Naive B cell (primary cell): ENCODE measurements at places on chromosomes 5 and 9.

DNA sequence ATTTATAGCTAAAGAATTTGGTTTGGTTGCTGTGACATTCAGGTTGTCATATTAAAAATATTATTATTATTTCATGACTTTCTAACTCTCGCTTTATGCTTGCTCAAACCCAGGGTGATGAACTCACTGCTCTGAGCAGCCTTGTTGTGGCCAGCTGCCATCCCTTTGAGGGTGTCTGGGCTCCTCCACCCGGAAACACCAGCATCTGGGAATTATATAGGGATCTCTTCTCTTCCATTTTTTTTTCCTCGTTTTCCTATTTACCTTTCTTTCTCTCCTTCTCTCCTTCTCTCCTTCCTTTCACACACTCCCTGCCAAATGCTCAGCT is 355.8 kb upstream of the SMARCA2 start:
- H3K27me3 ChIP-seq, result no peaks in the 10 kb centered on the region
- no peak overlapping the region for H3K4me3 ChIP-seq
- DNase-seq, result no peak
- no peaks in the 10 kb centered on the region for H3K4me1 ChIP-seq
- H3K27ac ChIP-seq, result no peak overlapping the region

DNA sequence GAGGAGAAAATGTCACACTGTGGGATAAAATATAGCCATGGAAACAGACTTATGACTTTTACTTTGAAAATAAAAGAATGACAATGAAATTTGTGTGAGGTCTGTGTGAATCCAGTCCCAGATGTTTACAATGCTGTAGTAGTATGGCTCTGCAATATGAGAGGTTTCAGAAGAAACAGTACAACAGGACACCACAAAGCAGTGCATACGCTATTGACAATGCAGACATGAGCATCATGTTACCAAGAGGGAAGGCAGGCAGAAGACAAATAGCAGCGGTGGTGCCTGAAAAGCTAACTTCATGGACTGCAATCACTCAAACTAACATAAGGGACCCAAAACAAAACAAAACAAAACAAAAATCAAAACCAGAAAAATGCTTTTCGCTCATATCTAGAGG is 1.8 kb downstream of the FGF10 start:
- H3K4me1 ChIP-seq, result peaks cover 18% of the 10 kb centered on the region
- no peak for DNase-seq
- H3K27me3 ChIP-seq, result peaks cover 53% of the 10 kb centered on the region
- peak overlapping the region; percentile 63 for H3K4me3 ChIP-seq

DNA sequence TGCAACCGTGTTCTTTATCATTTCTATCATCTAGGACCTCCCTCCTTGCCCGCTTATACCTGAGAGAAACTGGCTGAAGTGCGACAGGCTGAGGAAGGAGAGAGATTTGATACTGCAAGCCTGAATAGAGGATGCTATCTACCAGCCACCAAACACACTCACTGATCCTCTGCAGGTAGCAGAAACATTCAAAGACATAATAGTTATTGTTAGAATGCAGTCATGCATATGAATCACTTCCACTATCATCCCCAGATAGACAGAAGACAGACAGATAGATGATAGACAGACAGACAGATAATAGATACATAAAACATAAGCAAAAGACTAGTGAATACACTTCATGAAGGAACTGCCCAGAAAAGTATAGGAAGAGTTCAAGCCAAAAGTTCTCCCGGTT is 32.9 kb downstream of the FAM81B start:
- H3K27ac ChIP-seq, result no peak overlapping the region
- H3K27me3 ChIP-seq, result no peaks in the 10 kb centered on the region
- DNase-seq, result no peak
- no peak overlapping the region for H3K4me3 ChIP-seq
- H3K36me3 ChIP-seq, result no peaks in the 10 kb centered on the region

DNA sequence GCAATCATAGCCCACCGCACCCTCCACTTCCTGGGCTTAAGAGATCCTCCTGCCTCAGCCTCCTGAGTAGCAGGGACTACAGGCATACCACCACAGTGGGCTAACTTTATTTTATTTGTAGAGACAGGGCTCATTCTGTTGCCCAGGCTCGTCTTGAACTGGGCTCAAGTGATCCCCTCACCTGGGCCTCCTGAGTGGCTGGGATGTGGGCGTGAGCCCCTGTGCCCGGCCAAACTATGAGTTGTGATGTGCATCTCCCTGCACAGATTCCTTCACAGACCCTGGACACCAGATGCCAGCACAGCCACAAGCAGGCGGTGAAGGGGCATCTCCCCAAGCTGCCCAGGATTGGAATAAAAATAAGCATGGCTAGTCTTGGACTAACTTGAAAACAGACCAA is 244.9 kb upstream of the IRX1 start:
- H3K4me1 ChIP-seq, result no peaks in the 10 kb centered on the region
- no peak for DNase-seq

DNA sequence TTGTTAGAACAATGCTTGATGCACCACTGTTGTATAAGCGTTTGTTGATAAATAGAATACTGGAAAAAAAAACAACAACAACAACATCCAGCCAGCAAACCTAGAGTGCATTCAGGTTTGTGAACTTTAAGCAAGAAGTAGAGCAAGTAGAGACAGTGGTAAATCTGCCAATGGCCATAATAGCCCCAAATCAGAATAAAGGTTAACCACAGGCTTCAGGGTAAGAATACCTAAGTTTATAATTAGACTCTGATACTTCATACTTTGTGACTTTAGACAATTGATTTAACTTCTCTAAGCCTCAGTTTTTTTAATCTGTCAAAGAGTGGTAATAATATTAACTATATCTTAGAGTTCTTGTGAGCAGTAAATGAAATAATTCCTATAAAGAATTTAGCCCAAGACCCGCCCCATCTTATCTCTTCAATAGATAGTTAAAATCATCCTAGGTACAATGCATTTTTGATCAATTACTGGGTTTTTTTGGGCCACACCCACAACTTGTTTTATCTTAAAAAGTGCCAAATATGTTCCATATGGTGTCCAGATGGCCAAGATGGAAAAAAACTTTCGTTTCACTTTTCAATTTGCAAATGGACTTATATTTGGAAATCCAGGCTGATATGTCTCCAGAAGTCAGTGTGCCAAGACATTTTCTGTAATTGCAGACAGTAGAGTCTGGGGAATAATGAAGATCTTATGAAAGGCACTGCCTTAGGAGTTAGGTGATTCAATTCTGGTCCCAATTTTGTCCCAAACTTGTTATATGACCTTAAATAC is 24.5 kb upstream of the DPYSL3 start:
- H3K36me3 ChIP-seq, result no peaks in the 10 kb centered on the region
- peaks cover 10% of the 10 kb centered on the region for H3K27me3 ChIP-seq
- DNase-seq, result no peak
- no peak overlapping the region for H3K27ac ChIP-seq
- no peaks in the 10 kb centered on the region for H3K4me1 ChIP-seq

DNA sequence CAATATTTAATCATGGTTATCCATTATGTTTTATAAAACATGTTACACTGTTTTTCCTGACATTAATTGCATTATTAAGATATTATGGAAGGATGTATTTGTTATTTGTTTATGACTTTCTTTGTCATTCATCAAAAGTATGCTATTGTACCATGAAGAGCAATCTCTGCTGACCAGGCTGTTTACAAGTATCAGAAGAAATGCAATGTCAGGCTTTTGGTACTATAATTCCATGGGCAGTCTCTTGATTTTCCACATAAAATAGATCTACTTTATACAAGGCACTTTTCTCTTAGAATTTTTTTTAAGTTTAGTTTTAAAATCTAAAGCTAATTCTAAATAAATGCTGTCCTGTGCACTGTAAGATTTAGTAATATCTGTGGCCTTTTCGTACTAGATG is 196.6 kb downstream of the COX7C start:
- H3K36me3 ChIP-seq, result no peaks in the 10 kb centered on the region
- H3K27ac ChIP-seq, result no peak overlapping the region
- no peak for DNase-seq
- no peaks in the 10 kb centered on the region for H3K27me3 ChIP-seq
- no peak overlapping the region for H3K4me3 ChIP-seq

DNA sequence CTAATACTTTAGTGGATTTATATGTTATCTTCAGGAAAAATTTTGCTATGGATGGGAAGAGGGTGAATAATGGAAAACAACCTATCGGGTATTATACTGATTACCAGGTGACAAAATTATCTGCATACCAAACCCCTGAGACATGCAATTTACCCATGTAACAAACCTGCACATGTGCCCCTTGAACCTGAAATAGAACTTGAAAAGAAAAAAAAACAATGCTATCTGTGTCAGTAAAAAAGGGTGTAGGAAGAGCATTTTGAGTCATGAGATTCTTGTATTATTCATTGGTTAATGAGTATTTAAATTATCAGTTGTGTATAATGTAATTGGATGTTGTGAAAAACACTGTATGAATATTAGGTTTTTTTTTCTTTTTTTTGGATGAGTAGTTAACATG is 75.4 kb downstream of the PRR16 start:
- H3K27me3 ChIP-seq, result no peaks in the 10 kb centered on the region
- no peaks in the 10 kb centered on the region for H3K36me3 ChIP-seq
- H3K27ac ChIP-seq, result no peak overlapping the region
- no peak overlapping the region for H3K4me3 ChIP-seq

DNA sequence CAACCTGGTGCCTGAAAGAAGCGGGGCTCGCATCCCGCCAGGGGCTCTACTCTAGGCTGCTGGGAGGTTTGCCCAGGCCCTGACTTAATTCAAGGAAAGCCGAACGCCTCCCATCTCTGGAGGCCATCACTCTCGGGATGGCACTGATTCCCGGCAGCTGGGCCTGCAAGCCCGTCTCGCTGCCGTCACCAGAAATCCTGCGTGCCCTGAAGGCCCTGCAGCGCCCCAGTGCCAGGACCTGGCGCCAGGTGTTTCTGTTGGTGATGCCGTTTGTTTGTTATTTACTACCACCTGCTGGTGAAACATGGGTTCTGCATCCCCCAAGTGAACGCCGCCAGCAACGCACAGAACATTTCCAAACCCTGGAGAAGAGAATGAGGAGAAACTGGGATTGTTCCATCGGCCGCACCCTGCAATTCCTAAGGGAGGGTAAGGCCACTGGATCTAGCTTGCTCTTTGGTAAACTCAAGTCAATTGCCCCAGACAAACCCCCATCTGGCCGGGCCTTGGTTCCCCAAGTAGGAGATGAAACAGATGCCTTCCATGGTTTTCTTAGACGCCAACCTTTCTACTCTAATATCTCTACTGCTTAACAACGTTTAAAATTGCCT is 77.9 kb downstream of the AK8 start:
- peak; percentile 60 for DNase-seq
- no peak overlapping the region for H3K27ac ChIP-seq
- no peak overlapping the region for H3K4me3 ChIP-seq
- H3K27me3 ChIP-seq, result peaks cover 24% of the 10 kb centered on the region
- no peaks in the 10 kb centered on the region for H3K36me3 ChIP-seq

- peaks cover 14% of the 10 kb centered on the region for H3K27me3 ChIP-seq
- H3K4me1 ChIP-seq, result peaks cover 4% of the 10 kb centered on the region
- no peak overlapping the region for H3K27ac ChIP-seq
- no peak overlapping the region for H3K4me3 ChIP-seq
Measured at GRCh38 chr5:149437391-149438040, 58.4 kb upstream of the IL17B start.

DNA sequence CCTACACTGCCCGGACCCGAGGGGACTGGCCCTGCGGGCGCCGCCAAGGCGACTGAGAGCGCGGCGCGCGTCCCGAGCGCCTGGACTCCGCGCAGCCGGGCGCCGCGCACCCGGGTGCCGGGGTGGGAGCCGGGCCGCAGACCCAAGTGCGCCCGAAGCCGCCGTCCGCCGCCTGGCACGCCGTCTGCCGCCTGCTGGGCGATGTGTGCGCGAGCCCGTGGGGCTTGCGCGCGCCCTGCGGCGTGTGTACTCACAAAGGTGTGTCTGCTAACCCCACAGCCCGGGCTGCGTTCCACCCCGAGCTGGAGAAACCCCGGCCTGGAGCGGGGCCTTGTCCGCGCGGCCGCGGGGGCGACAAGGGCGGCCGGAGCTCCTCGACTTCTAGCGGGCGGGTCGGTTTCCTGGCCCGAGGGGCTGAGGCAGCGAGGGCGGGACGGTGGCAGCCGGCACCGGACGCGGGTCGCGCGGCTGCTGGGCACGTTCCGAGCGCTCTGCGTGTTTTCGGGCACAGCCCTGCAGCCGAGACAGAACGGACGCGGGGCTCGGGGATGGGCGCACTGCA is 1.1 kb upstream of the ZSWIM6 start:
- H3K27me3 ChIP-seq, result peaks cover 7% of the 10 kb centered on the region
- DNase-seq, result peak; percentile 82
- H3K4me1 ChIP-seq, result peaks cover 47% of the 10 kb centered on the region
- H3K36me3 ChIP-seq, result no peaks in the 10 kb centered on the region

DNA sequence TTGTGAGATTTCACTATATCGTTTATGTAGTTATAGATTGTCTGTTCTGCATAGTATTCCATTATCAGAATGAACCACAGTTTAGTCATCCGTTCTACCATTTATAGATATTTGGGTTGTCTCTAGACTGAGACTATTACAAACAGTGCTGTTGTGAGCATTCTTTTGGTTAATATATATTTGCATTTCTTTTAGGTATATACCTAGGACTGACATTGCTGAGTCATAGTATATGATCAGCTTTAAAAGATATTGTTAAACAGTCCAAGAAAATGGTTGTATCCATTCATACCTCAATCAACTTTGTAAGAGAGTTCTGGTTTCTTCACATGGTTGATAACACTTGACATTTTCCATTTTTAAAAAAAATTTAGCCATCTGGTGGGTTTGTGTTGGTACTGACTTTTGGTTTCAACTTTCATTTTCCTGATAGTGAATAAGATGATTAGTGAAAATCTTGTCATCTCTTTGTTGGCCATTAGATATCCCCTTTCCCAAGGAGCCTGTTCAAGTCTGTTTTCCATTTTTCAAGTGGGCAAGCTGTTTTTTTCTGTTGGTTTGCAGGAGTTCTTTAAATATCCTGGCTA is 22.9 kb upstream of the ADAM19 start:
- DNase-seq, result peak; percentile 52
- peak overlapping the region; percentile 31 for H3K4me3 ChIP-seq
- peaks cover 83% of the 10 kb centered on the region for H3K4me1 ChIP-seq
- no peaks in the 10 kb centered on the region for H3K27me3 ChIP-seq
- peak overlapping the region; percentile 95 for H3K27ac ChIP-seq
- no peaks in the 10 kb centered on the region for H3K36me3 ChIP-seq

- H3K4me3 ChIP-seq, result peak overlapping the region; percentile 88
- peaks cover 27% of the 10 kb centered on the region for H3K4me1 ChIP-seq
- no peak for DNase-seq
- H3K27me3 ChIP-seq, result peaks cover 20% of the 10 kb centered on the region
- H3K27ac ChIP-seq, result no peak overlapping the region
Measured at GRCh38 chr5:77853353-77853907, 77.3 kb upstream of the TBCA start.

- DNase-seq, result no peak
- H3K36me3 ChIP-seq, result no peaks in the 10 kb centered on the region
- H3K27me3 ChIP-seq, result peaks cover 19% of the 10 kb centered on the region
- no peak overlapping the region for H3K27ac ChIP-seq
- H3K4me1 ChIP-seq, result no peaks in the 10 kb centered on the region
- no peak overlapping the region for H3K4me3 ChIP-seq
Measured at GRCh38 chr9:98314381-98315066, 59.1 kb upstream of the TBC1D2 start.

DNA sequence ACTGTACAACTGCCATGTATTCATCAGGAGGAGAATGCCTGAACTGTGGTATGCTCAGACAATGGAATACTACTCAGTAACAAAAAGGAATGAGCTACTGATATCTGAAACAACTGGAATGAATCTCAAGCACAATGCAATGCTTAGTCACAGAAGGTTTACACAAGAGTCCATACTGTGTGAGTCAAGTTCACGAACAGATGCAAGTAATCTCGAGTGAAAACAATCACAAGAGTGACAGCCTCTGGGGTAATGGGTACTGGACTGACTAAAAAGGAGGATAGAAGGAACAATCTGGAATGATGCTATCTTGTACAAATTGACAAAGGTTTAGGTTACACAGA is 19.5 kb upstream of the GOLGA1 start:
- peaks cover 12% of the 10 kb centered on the region for H3K4me1 ChIP-seq
- H3K27ac ChIP-seq, result no peak overlapping the region
- no peaks in the 10 kb centered on the region for H3K36me3 ChIP-seq
- no peaks in the 10 kb centered on the region for H3K27me3 ChIP-seq
- H3K4me3 ChIP-seq, result no peak overlapping the region
